ENCODE measurements at places on chromosomes 5 and 9.

GRCh38 chr5:156148301-156148700 lies 178.7 kb upstream of the SGCD start:
- DNase-seq, result no peak

DNA sequence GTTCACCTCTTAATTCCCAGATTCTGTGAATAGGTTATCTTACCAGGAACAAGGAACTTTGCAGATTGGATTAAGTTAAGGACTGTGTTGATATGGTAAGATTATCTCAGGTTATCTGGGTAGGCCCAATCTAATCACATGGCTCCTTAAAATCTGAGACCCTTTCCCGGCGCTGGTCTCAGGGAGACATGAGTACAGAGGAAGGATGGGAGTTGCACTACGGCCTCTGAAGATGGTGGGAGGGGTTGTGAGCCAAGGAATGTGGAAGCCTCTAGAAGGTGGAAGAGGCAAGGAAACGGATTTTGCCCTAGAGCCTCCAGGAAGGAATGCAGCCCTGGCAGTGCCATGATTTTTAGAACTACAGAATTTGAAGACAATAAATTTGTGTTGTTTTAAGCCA lies 95.1 kb downstream of the AK8 start:
- DNase-seq, result no peak

DNA sequence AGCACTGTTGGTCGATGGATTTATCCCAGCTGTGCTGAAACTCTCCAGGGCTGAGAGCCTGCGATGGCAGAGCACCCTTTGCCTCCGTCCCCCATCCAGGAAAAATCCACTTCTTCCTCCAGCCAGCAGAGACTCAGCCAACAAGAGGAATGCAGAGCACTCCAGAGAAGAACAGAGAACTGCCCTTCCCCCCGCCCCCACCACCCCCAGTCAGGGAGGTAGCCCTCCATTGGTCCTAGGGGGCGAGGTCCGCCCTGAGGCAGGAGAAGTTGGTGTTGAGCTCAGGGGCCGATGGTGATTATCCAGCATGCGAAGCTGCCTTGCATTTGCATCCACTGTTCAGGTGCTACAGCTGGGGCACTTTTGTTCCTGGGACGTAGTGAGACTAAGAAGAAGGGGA lies 9.0 kb downstream of the TLX3 start:
- DNase-seq, result no peak

DNA sequence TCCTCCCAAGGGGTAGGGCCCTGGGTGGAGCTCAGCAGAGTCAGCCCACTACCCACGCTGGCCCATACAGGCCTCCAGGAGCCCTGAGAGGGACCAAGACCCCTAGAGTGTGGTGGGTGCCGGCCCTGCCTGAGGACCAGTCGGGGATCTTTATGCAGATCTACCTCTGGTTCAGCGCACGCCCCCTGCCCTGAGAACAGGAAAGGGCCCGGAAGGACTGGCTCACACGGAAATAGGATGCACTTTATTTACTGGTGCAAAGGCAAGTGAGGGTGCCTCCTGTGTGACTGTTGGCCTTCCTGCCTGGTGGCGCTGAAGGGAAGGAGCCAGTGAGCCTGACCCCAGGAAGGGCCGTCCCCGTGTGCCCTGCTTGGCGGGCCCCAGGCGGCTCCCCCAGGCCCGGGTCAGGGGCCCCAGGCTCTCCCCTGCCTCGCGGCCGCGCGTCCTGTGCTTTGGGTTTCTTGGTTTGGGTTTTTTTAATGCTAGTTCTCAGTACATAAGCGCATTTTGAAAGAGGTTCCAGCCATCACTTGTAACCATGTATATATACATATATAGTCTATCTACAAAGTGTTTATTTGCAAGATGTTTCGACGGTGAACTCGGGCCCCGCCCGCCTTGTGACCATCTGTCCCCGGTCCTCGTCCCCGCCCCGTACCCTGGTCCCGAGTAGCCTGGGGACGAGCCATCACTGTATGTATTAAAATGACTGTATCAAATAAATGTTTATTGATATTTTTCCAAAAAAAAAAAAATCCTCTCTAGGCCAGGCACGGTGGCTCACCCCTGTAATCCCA lies 76.4 kb upstream of the ROR2 start:
- no peak for DNase-seq

DNA sequence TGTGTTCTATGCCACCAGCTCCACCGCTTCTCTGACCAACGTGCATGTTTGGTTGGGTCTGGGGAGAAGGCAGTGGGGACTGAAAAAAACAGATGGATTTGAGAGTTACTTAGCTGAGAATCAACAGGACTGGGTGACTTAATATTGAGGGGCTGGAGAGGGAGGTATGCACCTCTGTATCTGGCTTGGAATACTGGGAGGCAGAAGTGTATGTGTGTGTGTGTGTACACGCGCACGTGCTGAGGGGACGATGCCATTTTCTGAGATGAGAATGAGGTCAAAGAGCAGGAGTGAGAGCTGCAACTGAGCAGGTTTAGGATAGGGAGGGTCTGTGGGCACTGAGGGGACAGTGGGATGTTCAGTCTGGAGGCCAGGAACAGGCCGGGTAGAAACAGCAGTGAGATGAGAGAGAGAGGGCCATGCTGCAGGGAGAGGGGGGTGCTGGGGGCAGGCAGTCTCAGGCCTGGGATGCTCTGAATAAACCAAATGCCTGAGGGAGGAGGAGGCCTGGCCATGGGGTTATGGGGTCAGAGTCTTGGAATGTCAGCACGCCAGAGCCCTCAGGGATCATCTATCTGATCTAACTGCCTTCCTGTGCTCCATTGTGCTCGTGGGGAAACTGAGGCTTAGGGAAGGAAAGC lies 14.0 kb downstream of the PDGFRB start:
- DNase-seq, result no peak

GRCh38 chr5:317086-317811 lies 4.3 kb upstream of the AHRR start:
- DNase-seq, result no peak

DNA sequence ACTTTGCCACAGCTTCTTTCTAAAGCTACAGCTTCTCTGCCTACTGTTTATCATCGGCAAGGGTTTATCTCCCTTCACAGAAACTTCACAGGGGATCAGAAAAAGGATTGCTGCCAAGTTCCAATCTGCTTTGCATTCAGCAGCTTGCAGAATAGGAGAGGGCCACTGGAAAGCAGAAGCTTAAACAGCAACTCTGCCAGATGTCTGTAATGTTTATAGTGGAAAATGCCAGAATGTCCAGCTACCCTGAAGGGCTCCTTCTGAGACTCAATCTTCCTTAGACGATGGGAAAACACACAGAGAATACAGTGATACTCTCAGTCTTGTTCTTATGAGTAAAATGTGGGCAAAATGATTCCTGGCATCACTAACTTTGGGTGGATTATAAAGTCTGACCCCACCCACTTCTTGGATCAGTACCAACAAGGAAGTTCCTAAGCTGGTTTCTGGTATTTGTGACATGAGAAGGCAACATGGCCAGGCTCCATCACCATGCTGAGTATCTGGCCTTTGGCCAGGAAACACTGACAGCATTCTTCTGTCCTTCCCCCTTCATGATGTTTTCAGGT lies 19.0 kb downstream of the STOM start:
- DNase-seq, result no peak

DNA sequence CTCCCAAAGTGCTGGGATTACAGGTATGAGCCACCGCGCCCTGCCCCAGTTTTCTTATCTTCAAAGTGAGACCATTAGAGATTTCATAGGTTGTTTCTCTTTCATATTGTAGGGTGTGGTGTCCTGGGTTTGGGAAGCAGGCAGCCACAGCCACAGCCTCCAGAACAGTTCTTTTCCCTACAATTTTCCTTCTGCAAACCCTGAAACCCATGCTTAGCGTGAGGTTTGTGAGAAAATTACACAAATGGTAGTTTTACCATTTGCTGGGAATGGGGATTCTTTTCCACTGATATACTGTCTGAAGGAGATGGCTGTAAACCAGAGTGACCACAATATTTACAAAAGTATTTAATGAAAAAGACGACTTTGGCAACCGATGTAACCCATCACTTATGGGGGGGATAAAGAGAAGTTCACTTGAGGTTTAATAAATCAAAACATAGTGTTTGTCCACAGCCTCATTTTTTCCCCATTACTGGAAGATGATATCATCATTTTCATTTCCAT lies 26.7 kb upstream of the ECM2 start:
- DNase-seq, result no peak

DNA sequence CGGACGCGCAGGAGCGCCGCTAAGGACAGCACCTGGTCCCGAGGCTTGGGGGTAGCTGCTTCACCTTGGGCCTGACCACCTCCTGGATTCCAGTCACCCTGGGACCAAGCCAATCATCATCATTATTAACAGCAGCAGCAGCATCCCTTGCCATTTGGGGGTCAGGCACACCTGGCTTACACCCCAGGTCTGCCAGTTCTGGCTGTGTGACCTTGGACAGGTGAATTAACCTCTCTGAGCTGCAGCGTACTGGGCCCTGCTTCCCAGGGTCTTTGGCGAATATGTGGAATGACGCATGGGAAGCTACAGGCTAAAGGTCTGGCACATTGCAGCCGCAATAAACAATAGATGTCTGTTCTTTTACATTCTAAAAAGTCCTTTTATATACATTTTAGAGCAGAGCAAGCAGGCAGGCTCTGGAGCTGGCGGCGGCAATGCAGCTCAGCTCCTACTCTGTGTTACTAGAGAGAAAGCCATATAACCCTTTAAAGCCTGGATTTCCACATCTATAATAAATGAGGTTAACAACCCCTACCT lies 97.8 kb upstream of the CPLX2 start:
- no peak for DNase-seq

DNA sequence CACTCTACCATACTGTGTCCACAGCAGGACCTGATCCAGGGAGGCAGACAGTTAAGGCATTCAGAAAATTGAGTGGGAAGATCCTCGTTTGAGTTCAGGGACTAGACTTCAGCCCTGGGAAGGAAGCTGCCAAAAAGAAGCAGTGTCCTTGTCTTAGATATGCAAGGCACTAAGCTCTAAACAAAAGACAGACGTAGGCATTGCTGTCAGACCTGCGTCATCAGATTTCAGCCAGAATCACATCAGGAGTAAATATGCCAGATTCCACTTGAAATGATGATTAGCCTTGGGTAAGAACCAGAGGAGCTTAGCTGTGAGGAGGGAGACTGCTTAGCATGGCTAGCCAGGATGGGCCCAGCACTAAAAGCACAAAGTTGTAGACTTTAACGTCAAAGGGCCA lies 56.7 kb downstream of the MAMDC2 start:
- no peak for DNase-seq

GRCh38 chr5:77957931-77958521 lies 181.9 kb upstream of the TBCA start:
- DNase-seq, result no peak

GRCh38 chr5:36041537-36041845 lies 25.2 kb downstream of the UGT3A2 start:
- no peak for DNase-seq

DNA sequence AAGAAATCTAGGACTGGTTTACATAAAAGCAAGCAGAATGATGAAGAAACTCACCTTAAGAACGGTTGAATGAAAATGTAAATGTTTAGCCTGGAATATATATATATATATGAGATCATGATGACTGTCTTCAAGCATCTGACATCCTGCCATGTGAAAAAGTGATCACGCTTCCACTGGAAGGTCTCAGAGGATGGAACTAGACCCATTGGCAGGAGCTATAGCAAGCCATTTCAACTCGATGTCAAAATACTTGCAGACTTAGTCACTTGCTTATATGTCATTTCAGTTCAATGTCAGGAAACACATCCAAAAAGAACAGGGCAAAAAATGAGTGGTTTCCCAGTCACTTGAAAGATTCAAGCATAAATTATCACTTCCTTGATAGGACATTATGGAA lies 22.2 kb upstream of the TMEM161B start:
- DNase-seq, result no peak

DNA sequence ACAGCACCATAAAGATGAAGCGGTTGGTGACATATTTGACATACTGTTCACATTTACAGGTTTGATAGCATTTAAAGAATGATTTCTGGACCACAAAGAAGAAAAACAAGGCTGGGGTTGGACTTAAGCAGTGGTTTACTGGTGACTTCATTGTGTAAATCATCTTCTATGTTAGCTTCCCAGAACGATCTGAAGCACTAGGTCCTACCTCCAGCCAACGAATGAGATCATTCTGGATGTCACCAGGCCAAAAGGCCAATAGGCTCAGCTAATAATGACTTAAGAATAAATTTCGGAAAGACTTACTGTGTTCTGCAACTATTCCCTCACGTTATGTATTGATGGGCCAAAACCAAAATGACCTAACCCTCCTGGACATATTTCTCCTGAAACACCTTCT lies 675.3 kb upstream of the CCNG1 start:
- no peak for DNase-seq

GRCh38 chr5:116159006-116159405 lies 74.2 kb downstream of the COMMD10 start:
- no peak for DNase-seq

DNA sequence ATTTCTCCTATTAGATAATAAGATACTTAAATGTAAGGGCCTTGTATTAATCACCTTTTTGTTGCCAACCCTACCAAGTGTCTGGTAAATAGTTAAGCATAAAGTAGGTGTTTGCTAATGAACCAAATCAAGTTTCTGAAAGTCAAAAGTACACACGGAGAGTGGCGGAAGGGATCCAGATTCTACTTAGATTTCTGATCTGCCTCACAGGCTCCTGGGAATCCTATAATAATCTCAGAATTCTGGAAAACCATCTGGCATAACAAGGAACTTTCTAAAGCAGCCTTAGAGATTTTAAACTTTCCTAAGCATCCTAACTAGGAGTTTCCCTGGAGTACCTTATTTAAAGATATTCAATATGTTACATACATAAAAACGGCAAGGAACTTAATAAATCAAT lies 363.2 kb upstream of the SMC2 start:
- no peak for DNase-seq

All from activated CD8-positive, alpha-beta memory T cell treated with anti-CD3 and anti-CD28 coated beads for 1 hour (primary cell).